ENCODE measurements at places on chromosomes 3 and 15.

DNA sequence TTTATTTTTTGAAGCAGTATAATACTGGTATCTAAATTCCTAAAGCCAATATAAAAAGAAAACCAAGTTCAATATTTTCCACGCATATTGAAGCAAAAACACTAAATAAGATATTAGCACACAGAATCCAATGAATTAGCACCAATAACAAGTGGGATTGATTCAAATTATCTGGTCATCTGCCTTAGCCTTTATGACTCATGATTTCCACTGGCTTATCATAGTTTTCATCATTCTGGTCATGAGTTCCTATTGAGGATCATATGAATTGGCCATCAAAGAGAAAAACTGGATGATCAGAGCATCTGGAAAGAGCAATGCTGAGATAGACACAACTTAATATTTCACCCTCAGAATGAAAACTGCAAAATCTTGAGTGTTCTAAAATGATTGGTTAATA, 809.9 kb downstream of the MCTP2 start:
- no peak for DNase-seq

DNA sequence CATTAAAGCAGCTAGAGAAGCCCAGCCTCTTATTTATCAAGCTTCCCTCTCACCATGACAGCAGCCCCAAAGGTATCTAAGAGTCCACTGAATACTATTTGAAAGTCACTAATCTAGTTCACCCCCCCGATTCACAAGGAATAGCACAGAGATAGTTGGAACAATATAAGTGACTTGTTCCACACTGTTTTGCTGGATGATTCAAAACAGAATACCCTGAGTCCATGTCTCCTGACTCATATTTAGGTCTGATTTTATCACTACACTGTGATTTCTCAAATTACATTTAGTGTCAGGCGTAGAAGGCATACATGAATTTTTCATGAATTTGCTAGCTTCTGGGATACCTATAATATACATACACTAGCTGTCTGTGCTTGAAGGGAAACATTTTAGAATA, 18.7 kb upstream of the EOGT start:
- DNase-seq, result no peak

DNA sequence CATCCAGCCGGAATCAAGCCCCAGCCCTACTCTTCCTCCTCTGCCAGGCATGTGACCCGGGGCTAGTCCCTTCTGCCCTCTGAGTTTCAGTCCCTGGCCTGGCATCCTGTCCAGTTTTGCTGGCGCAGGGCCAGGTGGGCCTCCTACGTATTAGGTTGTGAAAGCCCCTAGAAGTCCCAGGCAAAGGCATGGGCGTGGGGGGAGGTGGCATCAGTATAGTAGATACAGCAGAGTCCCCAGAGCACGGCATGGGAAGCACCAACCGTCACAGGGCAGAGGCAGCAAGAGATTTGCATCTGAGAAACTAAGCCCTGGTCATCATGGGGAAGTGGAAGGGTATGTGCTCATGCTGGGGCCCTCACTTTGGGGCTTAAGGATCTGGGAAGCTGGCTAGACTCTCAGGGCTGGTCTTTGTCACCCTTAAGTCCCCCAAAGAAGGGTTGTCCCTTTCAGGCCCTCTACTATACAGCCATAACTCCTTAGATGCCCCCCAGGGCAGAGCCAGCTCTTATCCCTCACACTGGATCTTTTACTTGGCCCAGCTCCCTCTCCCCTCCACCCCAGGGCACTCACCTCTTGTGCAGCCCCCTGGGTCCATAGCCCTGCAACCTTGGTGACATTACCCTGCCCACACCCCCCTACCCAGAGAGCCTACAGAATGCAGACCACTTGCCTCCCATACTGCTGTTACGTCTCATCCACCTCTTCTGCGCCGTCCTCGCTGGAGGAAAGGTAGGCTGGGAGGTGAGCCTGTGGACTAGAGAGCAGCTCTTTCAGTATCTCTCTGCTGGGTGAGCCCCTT, 11.3 kb downstream of the NBEAL2 start:
- DNase-seq, result no peak

DNA sequence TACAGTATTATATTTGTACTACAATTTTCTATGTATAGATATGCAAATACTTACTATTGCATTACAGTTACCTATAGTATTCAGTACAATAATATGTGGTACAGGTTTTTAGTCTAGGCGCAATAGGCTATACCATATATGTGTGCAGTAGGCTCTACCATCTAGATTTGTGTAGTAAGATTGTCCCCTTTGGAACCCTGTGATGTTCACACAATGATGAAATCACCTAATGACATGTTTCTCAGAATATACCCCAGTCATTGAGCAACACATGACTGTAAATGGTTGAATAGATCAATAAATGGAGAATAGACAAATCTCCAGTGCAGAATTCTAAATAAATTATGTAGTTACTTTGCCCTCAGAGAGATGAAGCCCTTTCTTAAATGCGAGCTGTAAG, 17.6 kb upstream of the TMC3 start:
- no peak for DNase-seq

- no peak for DNase-seq
These were observed 490.2 kb downstream of the IGSF11 start for GRCh38 chr3:118544458-118544857.

- DNase-seq, result no peak
These were observed 6.7 kb downstream of the ITIH1 start for GRCh38 chr3:52784021-52784621.

DNA sequence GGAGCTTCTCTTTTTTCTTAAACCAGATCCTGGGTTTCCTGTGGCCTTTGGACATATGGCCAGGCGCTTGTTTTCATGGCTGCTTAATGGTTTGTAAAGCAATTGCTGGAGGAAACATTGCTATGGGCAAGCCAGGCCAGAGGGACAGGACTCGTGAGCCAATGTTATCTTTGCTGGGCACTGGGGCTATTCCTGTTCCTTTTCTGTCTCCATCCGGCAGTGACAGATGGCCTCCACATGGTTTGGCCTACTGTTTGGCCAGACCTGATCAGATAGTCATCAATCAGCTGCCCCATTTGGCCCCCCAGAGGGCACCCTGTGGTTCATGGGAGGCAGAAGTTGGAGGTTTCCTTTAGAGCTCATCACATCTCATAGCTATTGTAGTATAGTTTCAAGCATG, 326.1 kb upstream of the ROPN1 start:
- no peak for DNase-seq

DNA sequence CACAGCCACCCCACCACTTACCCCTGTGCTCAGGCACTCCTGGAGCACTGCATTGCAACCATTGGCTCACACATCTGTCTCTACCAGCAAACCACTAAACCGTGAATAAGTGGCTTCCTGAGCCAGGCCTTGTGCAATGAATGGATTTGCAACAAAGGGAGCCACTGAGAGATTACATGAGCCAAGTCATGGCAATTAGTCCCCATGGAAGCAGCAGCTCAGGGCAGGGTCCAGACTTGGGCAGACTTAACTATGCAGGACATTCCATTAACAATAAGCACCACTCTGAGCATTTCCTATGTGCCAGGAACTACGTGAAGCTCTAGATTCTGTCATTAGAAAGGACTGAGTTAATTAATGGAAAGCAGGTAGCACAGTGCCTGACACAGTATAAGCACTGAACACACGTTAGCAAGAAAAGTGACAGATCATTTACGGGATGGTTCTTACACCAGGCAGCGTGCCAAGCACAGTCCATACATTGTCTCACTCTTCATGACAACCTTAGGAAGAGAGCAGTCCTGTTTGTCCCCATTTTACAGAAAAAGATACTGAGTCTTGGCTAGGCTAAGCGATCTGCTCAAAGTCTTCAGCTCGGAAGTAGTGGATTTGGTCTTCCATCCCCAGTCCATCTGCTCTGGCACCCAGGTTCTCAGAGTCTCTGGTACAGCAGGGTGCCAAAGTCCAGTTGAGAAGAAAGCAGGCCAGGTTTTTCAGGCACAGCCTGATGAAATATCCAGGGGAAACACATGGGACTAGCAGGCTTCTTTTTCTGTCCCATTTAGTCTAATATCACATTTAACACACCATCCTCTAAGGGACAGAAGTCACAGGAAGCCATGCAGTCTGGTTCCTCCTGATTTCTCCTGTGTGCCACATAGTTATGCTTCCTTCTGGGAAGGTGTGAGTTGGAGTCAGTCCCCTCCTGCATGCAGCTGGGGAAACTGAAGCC, 44.1 kb downstream of the LIPC start:
- no peak for DNase-seq

DNA sequence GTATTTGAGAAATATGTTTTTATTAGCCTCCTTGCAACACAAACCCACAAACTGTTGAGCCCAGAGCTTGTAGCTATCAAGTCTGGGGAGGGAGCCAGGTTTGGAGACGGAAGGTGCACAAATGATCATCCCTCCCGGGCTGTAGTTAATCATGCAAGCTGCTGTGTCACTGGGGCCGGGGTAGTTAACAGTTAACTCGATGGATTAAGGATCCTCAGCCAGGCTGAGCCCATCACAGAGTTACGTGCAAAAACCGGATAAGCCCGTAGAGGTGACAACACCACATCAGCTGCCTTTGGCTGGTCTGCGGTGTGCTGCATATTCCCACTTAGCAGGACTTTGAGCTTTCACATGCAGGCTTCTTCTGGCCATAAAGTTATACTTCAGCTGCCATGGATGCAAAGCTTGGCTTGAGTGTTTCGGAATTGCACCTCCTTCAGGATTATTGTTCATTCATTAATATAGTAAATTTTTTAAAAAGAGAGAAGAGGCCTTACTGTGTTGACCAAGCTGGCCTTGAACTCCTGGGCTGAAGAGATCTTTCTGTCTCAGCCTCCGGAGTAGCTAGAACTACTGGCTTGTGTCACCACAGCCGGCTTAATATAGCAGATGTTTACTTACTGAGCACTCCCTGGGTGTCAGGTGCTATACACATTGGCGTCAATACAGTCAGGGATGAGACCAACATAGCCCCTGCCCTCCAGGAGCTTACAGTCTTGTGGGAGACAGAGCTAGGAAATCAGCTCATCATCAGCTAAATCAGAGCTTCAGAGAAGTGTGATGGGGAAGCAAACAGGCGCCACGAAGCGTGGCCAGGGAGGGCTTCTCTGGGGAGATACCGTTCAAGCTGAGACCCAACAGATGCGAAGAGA, 226.8 kb upstream of the BHLHE40 start:
- DNase-seq, result no peak

GRCh38 chr3:54366007-54366750, 243.8 kb downstream of the CACNA2D3 start:
- DNase-seq, result no peak

- DNase-seq, result no peak
These were observed 77.6 kb upstream of the XXYLT1 start for GRCh38 chr3:195348426-195349115.

DNA sequence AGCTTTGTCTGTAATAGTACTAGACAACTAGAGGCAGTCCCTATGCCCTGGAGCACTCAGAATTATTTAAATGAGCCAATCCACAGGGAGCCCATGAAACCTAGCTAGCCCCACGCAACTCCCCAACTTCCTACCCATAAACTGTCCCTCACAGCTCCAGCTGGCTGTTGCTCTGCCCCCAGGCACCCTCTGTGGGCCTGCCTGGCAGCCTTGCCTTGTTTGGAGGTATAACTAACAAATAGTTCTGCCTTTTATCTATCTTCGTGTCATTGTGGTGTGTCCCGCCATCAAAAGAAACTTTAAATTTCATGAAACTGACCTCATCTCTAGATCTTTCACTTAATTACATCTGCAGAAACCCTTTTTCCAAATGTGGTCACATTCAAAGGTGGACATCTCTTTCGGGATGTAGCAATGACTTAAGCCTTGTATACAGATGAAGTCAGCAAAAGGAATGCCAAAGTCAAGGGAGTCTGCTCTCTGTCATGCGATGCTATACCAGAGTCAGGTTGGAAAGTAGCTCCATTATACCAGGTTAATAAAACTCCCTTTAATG, 1.8 kb upstream of the RTP3 start:
- no peak for DNase-seq

GRCh38 chr15:80735344-80735743, 40.2 kb downstream of the ABHD17C start:
- no peak for DNase-seq

DNA sequence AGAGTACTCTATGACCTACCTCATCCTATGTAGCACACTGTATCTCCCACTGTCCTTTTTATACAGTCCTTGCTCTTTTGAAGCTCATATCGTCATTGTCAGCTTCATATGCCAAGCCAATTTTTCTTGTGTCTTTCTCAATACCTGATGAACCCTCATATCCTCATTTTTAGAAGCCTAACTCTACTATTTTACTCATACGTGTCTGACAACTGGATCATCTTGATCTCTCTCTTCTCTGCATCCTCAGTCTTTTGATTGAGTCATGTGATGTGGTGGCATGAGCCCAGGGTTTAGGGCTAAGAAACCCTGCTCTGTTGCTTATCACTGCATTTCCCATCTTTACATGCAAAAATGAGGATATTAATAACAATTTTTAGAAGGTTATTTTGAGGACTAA, 352.0 kb downstream of the LPP start:
- DNase-seq, result no peak

GRCh38 chr3:52763466-52763865, 7.3 kb downstream of the NEK4 start:
- no peak for DNase-seq

DNA sequence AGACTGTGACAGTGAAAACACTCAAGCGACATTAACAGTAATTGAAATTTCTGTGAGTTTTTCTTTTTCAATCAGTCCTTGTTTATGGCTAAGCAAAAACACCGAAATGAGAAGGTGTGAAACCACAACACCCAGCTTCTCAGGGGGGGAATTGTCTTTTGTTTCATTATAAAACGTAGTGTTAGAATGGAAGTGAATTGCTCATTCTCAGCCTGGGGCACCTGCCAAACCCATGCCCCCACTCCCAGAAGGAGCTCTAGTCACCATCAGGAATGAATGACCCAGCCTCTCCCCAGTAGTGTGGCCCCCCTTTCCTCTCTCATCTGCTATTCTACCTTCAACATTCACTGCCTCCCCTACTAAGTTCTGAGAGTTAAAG, 185.8 kb upstream of the CFAP20DC start:
- no peak for DNase-seq

GRCh38 chr15:42206406-42206805, 1.7 kb downstream of the VPS39 start:
- DNase-seq, result no peak

DNA sequence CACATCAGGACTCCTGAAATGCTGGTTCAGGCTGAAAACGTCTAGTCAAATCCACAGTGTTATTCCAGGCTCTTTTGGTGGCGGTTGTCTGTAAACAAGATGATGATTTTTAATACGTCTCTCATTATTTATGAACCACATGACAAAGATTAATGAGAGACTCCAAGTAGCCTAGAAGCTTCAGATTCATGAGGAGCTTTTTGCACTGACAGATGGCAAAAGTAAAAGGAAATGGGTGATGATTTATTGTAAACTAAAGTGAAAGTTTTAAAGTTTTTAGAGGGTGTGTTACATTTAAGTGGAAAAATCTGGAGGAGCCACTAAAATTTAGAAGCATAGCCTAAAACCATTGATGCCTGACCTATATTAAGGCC, 77.0 kb downstream of the BBX start:
- no peak for DNase-seq

DNA sequence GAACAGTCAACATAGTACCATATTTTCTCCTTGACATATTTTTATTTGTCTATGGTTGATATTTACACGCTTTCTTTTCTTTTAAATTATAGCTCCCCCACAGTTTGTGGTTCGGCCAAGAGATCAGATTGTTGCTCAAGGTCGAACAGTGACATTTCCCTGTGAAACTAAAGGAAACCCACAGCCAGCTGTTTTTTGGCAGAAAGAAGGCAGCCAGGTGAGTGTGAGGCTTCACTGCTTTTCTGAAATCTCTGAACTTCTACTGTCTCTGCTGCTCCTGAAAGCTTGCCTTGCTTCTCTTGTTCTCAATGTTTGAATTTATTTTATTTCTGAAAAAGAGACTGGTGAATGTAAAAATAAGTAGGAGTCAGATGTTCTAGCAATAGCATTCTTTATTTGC, 506.3 kb downstream of the ROBO2 start:
- DNase-seq, result no peak

GRCh38 chr15:79283252-79284048, 928 bp downstream of the ANKRD34C start:
- no peak for DNase-seq
